ENCODE measurements at places on chromosomes 1 and 21.

- DNase-seq = no peak
Observed at GRCh38 chr1:204588826-204589225, 72.6 kb downstream of the MDM4 start.

GRCh38 chr1:96837057-96837780 lies 115.6 kb downstream of the PTBP2 start:
- DNase-seq = no peak

DNA sequence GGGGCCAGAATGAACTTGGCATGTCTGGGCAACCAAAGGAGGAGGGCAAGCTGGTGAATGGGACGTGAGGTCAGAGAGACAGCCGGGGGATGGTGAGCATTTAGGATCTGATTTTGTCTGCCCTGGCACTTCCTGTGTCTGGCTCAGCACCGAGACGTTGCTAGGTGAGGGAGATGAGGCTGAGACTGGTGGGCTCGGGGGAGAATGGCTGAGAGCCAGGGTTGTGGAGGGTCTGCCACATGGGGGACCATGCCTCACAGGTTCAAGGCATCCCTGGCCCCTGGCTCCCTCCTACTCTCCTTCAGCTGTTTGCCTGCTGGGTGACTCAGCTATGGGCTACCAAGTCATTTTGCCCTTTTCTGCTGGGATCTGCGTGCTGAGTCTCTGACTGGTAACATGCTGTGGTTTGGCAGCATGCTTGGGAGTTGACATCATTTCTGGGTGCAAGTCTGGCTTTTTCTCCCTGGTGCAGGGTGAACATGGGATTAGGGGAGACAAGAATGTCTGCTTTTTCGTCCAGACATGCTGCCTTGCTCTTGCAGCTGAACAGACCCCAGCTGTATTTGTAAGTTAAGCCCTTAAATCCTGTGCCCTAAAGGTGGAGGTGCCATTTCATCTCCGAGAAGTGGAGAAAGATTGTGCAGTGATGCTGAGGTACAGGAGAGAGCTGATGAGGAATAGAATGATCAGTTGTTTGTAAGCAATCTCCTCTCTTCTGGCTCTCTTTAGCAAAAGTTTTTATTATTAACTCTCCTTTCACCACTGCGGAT lies 17.6 kb downstream of the GALNT2 start:
- no peak for DNase-seq

GRCh38 chr1:48931506-48932192 lies 155.0 kb upstream of the BEND5 start:
- DNase-seq = no peak

GRCh38 chr1:40451238-40451585 lies 936 bp downstream of the ZFP69B start:
- DNase-seq = no peak

DNA sequence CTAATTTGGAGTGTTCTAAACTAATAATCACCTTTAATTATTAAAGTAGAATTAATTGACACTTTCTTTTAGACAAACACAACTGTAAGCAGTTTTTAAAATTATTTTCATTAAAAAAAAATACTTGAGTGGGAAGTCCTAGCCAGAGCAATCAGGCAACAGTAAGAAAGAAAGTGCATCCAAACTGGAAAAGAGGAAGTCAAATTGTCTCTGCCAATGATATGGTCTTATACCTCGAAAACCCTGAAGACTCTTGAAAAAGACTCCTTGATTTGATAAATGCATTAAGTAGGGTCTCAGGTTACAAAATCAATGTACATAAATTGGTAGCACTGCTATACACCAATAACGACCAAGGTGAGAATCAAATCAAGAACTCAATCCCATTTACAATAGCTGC lies 83.0 kb upstream of the GADD45A start:
- no peak for DNase-seq

DNA sequence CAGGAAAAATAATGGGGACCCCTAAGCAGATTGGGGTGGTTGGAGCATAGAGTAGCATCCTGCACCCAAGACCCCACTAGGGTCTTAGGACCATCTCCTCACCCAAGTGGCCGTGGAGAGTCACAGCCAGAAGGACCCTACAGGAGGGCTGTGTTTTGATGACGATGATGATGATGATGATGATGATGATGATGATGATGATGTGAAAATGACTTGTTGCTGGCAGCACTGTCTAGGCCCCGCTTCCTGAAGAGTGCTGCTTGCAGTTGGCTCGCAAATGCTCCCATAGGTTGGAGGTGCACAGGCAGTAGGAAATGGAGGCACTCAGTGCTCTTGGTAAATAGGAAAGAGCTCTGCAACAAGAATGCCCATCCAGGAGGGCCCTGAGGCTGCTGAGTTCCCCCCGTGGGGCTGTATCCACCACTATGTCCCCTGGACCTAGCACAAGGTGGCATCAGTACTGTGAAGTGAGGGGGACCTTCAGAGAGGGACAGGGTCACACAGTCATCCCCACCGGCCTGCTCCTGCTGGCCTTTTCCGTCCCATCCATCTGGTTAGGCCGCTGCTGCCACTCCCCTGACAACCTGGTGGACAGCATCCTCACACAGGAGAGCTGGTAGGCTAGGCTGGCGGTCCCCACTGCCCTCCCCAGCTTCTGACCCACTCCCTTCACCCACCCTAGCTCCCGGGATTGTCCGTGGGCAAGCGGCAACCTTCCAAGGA lies 139.6 kb downstream of the FOXD2 start:
- DNase-seq = no peak

- no peak for DNase-seq
Observed at GRCh38 chr1:5253036-5253435, 598.6 kb downstream of the AJAP1 start.

DNA sequence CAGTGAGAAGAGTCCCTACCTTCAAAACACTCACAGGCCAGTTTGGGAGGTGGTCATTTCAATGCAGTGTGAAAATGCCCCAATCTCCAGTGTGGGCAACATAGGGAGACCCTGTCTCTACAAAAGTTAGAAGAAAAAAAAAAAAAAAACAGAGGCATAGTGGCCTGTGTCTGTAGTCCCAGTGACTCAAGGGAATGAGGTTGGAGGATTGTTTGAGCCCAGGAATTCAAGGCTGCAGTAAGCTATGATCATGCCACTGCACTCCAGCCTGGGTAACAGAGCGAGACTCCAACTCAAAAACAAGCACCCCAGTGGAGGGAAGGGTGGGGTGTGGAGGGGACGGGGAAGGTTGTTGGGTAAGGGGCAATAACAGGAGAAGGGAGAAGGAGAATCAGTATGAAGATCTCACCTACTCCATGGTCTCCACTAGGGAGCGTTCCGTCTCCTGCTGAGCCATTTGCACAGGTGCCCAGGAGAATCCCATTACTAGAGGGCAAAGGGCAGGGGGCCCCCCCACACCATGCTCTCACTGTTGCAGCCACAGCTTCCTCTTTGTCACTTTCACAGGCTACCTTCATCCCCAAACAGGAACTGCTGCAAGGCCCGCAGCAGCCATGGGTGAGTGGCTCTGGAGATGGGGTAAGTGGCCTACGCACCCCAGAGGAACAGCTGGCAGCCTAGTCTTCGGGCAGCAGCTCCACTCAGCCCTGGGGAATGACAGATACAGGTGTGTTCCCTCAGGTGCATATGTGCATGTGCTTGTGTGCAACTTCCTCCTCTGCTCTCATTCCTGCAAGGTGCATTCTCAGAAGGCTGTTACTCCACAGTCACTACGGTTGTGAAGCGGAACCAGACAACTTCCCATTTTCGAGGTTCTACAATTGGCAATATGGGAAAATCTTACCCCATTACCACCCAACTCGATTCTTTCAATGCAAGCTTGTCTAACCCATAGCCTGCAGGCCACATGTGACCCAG lies 87.9 kb upstream of the LYST start:
- DNase-seq = no peak
